Fibroblast of villous mesenchyme (primary cell): ENCODE measurements at places on chromosomes 7 and 10. TPM values are rescaled to one million over a fixed set of nuclear protein-coding genes. Genes with fewer than 3 reads are reported as not detected.

AGMO gene
- not detected in 2 replicates for total RNA-seq

CLEC2L gene
- not detected in 2 replicates for total RNA-seq

WNT8B gene
- not detected in 2 replicates for total RNA-seq

NYAP1 gene
- 0.43 and 0.64 TPM in 2 replicates for total RNA-seq

ZFAND2A gene
- total RNA-seq = 11.7 and 17.4 TPM in 2 replicates

CPED1 gene
- total RNA-seq = 95.9 and 106 TPM in 2 replicates

CALHM3 gene
- under 0.01 TPM in 2 replicates for total RNA-seq
